ENCODE measurements at places on chromosomes 2 and 18.

DNA sequence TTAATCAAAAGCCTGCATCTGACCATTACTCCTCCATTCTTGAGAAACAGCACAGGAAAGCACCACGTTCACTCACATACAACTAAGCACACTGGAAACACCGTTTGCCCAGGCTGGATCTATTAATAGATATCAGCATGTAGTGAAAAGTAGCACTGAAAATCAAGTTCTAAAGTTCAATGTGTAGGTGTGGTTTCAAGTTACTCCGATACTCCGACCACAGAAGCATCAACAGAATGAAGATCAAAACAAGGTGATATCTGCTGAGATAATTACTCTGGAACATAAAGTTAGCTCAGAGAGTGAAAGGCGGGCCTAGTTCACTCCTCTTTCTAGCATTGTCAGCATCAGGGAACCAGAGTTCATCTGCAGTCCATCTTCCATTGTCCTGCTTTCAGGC, 1367.4 kb upstream of the ACVR2A start:
- no peak for DNase-seq

GRCh38 chr18:75205514-75206132, 3.3 kb downstream of the PTGR3 start:
- DNase-seq: no peak

DNA sequence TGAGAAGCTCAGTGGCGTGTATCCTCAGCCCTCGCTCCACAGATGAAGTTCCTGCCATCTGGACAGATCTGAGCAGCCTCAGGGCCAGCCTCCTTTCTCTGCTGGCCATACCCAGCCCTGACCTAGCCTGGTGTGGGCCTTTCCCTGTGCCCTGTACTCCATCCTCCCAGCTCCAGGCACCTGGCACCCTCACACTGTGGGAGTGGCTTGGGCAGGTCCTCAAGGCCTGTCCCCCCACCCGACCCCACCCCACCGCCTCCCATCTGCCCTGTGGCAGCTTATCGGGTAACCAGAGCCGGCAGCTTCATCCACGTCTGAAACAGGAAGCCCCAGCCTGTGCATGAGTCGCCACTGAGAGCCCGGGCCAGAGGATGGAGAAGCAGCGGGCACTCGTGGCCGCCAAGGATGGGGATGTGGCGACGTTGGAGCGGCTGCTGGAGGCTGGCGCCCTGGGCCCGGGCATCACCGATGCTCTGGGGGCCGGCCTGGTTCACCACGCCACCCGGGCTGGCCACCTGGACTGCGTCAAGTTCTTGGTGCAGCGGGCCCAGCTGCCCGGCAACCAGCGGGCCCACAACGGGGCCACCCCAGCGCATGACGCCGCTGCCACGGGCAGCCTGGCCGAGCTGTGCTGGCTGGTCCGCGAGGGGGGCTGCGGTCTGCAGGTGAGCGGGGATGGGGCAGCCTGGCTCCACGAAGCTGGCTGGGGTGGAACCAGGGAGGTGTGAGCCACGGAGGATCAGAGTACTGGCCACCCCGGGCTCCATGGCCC, at the start of gene ESPNL:
Gene ESPNL, plus strand, starts transcription at position 292 of the 772 bp plus-strand sequence. Its CDS starts 80 bp downstream, at position 372.
- DNase-seq: no peak

DNA sequence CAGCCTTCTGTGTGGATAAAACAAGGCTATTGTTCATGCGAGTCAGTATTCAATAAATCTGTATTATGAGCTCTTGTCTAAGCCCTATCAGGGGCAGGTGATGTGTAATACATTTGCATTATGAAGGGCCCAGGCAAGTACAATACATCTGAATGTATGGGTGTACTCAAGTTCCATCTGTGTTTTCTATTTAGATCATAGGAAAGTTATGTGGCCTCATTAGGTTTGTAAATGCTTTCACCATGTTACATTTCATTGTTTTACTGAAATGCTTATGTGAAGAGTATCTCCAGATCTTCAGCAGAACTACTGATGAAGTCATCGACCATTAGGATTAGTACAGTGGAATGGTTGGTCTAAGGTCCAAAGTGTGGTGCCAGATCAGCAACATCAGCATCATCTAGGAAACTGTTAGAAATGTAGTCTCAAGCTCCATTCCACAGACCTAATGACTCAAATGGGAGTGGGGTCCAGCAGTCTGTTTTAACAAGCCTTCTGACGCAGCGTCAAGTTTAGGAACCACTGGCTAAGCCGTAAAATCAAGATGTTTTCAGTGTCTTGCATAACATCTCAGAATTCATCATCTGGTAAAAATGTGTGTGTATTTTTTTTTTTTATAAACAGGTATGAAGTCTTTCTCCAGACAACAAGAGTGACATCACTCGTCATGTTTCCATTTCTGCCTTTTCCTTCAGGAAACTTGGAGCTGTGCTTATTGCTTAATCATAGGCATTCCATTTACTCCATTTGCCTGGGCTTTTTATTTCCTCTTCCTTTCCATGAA, 80.5 kb downstream of the LYPD6 start:
- DNase-seq: peak; percentile 6

- DNase-seq: no peak
These were observed 312.0 kb downstream of the IRS1 start for GRCh38 chr2:226487573-226487972.

- DNase-seq: no peak
These were observed 66.8 kb upstream of the SEC11C start for GRCh38 chr18:59072727-59073421.

DNA sequence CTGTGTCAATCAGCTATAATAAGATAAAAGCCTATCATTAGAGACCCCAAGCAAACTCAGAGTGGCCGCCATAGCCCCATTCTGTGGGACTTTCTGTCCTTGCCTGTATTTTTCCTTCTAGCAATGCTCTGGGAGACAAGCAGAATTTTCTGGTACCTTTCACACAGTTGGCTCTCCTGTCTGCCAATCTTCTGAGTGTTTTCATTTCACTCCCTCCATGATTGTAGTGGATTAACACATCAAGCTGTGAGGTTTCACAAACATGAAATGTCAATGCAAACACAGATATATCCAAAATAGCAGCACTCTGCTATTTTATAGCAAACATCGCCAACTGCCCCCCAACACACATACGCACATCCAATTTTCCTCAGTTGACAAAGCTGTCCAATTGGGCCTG, 64.9 kb downstream of the C1D start:
- peak; percentile 26 for DNase-seq

- no peak for DNase-seq
These were observed 10.7 kb upstream of the FAM136A start for GRCh38 chr2:70312560-70312959.

DNA sequence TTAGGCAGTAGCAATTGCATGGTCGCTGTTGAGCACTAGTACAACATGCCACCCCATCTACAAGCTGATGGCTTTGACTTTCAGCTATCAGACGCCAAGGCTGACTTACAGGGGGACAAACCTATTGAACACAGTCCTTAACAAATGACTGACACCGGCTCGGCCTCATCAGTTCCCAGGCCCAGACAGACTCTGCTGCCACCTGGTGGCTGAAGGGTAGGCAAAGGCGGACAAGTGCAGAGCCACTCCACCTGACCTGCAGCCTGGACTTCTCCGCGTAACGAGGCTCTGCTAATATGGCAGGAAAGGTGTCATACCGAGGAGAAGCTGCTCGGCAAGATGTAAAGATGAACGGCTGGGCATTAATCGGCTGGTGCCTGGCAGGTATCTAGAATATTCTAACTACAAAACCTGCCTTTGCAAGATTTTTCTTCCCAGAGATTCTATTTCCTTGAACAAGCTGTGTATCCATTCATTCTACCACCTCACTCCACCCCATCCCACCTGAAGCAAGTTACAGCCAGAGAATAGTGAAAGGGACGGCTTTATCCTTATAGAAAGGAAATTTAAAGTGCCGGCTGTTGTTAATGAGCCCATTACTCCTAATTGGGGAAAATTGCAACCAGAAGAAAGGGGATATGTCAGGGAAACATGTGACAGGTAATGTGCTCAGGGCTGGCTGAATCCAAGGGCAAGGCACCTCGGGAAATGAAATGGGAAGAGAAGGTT, 67.4 kb downstream of the STEAP3 start:
- peak; percentile 52 for DNase-seq

DNA sequence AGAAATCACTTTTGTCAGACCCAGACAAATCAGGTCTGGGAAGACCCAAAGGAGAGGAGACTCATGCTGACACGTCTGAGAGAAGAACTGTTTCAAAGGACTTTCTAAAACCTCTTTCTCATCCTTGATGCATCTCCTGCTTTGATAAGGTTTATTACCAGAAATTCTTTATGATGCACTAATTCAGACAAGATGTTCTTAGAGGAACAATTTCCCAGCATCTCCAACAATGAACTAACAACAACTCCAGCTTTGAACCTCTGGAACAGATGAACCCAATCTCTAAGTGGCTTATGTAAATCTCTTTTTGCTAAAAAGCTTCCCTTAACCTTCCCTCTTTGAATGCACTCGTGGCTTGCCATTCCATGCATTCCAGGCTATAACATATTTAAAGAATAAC, 15.9 kb upstream of the SERPINB11 start:
- peak; percentile 13 for DNase-seq

GRCh38 chr2:163626639-163627109, 109.1 kb downstream of the FIGN start:
- no peak for DNase-seq

- DNase-seq: no peak
These were observed 34.0 kb downstream of the TTLL4 start for GRCh38 chr2:218744615-218745014.

DNA sequence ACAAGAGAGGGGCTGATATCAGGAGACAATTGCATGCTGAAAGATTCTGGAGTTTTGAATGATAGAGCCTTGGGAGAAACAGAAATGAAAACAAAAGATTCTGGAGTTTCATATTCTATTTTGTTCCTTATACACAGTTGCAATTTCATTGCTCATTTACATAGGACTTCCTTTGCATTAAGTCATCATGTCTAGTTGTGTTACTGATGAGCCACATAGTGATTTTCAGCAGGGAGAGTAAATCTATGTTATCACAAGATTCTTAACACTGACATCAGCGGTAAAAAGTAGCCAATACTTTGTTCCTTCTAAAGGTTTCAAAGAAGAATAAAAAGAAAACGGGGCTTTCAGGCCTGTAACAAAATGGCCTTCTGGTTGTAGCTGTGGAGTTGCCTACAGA, 7.1 kb downstream of the ADAM17 start:
- DNase-seq: no peak

GRCh38 chr18:48533340-48534070, 5.3 kb upstream of the CTIF start:
- DNase-seq: no peak

- no peak for DNase-seq
These were observed 141.1 kb downstream of the HDAC4 start for GRCh38 chr2:239259603-239260298.
